ENCODE measurements at places on chromosomes 1 and 21.

DNA sequence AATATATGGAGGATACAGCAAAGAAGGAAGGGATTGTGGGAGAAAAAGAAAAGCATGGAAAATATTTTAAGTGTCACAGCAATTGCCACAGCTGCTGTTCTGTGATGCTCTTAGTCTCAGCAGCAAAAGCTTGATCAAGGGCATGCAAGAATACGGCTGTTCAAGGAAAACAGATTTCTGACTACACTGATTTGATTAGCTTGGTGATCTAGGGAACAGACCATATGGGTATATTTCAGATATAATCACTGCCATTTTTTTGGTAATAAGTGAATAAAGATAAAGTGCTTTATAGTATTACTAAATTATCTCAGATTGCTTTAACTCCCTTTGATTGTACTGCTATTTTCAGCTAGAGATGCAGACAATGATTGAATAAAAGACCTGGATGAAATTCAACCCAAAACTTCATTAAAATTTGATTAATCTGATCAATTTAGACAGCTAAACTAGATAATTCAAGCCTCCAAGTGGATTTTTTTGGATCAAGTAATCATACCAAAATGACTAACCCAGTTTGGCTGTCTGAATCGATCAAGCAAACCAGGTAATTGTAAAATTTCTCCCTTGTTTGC is 33.3 kb upstream of the LYPLAL1 start:
- no peak for DNase-seq

- DNase-seq = peak; percentile 27
Measured at GRCh38 chr21:32806810-32807386, 35.3 kb upstream of the PAXBP1 start.

DNA sequence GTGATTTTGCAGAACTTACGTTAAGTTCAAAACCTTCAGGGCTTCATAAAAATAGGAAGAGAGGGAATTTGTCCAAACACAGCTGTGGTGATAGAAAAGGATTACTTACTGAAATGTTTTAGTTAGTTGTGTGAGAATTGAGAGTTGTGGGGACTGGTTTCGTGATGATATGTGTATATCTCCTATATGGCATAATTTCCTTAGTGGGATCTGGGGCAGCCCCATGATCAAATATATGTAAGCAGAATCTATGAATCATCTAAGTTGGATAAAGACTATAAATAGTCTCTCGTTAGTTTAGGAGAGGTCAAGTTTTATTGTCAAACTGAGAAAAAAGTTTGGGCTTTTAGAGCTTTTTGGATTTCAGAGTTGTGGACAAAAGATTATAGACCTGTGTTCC is 14.9 kb downstream of the MTR start:
- no peak for DNase-seq

GRCh38 chr1:221806236-221806635 is 64.3 kb upstream of the DUSP10 start:
- DNase-seq = no peak

DNA sequence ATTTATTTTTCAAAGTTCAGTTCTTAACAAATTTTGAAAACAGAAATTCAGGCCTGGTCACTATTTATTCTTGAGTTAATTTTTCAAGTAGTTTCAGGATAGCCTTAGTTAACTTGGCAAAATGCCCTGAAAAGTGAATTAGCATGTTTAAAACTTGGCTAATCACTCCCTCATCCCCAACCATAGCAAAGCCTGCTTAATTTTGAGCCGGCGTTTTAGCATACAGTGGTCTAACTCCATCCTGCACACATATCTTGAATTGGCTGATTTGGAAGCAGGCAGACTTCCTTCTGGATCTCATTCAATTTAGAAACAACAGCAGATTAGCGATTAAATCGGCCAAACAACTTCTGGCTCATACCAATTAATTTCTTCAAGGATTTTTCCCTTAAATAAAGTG is 439.2 kb downstream of the PTBP2 start:
- no peak for DNase-seq
